Stimulated activated CD8-positive, alpha-beta memory T cell treated with anti-CD3 and anti-CD28 coated beads, Interleukin-7, amount 100 ng/mL, for 1 hour (primary cell): ENCODE measurements at places on chromosomes 7 and 10.

DNA sequence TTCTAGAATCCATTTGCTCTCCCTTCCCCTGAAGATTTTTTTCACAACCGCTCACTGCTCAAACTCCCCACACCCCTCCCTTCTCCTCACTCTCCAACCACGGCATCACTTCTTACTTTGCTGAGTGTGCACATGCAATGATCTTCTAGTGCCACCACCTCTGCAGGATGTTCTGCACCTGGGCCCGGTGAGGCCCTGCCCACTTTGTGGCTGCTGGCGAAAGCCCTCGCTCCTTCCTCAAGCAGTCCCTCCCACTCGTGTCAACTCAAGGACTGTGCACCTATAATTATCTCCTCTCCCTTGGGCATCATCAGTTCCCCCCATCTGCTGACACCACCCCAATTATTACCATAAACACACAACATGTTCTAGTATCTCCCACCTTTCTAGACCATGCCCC lies 91.0 kb upstream of the LANCL2 start:
- no peak for DNase-seq

DNA sequence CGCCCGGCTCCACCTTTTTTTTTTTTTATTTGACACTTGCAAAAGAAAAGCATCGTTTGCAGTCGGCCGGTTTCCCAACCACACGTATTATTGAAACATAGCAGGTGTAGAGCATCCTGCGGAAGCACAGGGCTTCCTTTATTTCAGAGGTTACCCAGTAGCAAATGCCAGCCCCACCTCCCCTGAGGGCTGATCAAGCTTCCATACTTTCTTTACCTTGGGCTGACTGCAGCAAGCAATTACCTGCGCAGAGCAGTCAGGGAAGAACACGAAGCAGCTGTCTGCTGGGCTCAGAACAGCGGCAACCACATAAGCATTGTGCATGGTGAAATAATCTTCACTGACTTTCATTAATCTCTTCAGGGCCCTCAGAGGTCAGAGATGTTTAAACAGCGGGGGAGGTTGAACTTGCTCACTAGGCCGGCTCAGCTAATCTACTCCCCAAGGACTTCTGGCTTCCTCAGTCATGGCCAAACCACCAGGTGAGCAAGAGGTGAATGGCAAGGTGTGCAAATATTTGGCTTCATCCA lies 784.7 kb upstream of the AUTS2 start:
- no peak for DNase-seq

- no peak for DNase-seq
Measured at GRCh38 chr7:106775552-106775936, 89.5 kb upstream of the PIK3CG start.

DNA sequence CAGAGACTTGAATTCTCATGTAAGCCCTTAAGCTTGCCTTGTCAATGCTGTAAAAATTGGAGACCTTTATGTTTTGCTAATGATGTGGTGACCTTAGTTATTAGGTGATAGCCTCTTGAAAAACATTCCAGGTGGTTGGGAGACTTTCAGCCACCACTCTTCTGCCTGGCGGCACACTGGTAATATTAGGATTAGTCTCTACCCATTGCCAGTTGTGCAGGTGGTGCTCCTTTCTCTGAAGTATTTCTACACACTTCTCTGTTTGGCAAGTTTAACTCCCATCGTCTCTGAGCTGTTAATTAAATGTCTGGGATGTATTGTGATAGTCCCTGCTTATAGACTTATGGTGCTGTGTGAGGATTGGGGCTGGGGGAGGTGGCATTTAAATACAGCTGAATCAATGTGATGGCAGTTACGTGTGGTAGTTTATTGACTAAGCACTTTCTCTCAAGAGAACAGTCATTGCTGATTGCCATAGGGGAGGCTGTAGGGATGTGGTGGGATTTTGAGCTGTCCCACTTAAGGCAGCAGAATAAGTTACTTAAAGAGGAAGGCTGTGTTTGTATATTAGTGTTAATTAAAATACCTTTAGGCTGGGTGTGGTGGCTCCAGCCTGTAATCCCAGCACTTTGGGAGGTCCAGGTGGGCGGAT lies 61.7 kb downstream of the DAGLB start:
- DNase-seq, result no peak

DNA sequence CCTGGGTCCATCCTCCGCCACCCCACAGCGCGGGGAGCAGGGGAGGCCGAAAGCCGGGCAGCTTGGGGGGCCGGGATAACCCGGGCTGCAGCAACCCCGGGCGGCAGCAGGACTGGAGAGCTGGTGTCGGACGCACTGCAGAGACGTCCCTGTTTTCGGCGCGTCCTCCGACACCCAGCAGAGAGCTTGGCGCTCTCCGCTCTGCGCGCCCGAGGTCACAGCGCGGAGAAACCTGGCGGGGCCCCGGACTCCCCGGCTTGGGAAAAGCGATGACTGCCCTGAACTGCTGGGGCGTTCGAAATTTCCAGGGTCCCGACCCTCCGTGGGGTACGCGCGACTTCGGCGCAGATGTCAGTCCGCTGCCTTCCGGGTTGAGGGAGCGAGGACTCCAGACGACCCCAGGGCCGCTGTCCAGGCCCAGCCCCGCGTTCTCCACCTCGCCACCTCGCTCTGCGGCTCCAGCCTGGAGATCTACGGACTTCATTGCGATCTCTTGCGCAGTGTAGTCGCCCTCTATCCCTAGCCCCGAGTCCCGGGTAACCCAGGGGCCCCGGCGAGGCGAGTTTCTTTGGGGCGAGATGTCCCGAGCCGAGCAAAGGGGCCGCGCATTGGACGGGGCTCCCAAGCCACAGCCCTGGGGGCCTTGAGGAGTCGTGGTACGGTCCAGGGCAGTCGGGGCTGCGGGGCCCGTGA lies 617 bp upstream of the FOXI2 start:
- DNase-seq, result no peak

DNA sequence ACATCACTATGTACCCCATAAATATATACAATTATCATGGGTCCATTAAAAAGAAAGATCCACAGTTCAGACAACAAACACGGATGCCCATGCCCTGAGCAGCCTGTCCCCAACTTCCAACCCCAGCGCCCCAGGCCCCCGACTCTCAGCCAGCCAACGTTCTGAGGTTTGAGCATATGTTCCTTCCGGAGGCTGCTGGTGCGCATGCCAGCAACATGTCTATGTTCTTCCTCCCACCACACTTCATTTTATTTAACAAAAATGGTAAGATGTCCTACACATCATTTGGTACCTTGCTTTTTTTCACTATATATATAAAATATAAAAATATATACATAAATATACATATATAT lies 250.9 kb downstream of the MAD1L1 start:
- DNase-seq, result no peak

- no peak for DNase-seq
Measured at GRCh38 chr7:90689260-90689659, 93.1 kb downstream of the CDK14 start.

DNA sequence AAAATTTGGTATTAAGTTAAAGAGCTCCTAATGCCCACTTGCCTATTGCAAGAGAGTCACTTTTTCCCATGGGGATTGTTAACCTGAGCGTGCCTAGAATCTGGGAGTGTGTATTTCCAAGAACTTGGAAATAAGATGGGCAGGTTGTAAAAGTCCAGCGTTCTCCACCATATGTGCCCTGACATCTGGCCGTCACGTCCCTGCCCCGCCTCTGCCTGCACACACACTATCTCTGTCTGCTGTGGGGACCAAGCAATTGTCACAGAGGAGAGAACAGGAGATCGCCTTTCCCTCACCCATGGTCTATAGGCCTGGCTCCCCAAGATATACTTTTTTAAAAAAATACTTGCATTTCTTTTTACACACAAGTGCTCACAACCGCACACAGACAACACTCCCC lies 396.5 kb upstream of the PFKP start:
- DNase-seq, result no peak

DNA sequence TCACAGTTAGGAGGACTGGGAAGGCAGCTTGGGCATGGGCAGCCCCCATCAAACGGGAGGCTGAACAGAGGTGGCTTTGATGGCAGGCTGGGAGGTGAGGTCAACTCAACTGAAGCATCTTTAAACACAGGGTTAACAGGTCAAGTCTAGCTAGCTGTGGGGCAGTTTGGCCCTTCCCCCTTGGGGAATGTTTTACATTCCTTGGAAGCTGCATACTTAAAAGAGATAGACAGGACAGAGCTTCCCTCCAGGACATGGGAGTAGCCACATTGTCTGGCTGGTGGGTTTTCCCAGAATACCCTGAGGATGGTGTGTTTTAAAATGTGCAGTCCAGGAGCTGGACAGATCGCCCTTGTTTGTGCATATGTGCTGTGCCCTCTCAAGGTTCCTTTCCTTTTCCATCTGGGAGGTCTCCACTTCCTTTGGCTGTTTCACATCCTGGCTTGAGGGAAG lies 6.8 kb upstream of the RASSF4 start:
- DNase-seq, result no peak

GRCh38 chr7:131459256-131459655 lies 97.2 kb downstream of the PODXL start:
- DNase-seq, result no peak

DNA sequence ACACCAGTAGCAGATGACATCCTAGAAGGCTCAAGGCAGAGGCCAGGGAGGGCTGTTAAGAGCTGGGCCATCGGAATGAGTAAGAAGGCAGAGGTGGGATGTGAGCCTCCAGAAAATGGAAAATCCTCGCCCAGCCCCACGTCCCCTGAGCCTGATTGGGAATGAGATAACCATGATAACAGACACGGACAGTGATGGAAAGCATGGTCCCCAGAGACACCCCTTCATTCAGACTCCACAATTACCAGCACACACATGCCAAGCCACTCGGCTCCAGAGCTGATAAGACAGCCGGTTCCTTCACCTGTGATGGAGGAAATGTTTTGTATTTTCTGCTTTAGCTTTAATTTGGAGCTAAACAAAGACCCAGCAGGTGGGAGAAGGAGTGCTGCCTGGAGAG lies 106.0 kb downstream of the GRID1 start:
- DNase-seq, result no peak

DNA sequence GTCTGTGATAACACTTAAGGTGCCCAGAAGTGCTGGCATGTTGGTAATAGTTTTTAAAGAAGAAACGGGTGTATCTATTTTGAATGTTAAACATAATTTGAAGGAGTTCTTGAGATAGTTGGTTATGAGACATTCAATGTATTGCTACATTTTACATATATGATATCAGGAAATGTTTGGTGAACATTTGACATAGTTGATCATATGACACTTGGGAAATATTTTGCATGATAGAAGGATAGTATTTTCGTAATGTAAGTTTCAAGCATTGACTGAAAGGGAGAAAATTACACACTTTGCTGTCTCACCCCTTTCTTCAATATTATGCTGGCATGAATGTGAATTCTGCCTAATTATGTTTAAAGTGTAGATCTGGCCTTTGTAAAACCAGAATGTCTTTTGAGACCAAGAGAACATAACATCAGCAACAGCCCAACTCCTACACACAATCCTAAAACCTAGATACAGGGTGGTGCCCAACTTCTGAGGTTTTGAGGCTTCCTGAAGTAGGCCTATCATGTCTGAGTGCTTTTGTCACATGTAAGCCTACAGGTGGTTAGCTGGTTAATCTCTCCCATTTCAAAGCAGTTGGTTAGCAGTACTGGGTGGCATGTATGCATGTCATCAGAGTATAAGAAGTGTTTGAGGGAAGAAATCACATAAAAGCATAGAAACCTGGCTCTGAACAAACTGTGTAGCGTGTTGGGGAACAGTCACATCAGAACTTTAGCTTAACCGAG lies 2.1 kb downstream of the ADD3 start:
- no peak for DNase-seq

- no peak for DNase-seq
Measured at GRCh38 chr7:38123494-38123893, 54.6 kb upstream of the STARD3NL start.

GRCh38 chr10:88336334-88336733 lies 246.8 kb downstream of the RNLS start:
- DNase-seq, result no peak

DNA sequence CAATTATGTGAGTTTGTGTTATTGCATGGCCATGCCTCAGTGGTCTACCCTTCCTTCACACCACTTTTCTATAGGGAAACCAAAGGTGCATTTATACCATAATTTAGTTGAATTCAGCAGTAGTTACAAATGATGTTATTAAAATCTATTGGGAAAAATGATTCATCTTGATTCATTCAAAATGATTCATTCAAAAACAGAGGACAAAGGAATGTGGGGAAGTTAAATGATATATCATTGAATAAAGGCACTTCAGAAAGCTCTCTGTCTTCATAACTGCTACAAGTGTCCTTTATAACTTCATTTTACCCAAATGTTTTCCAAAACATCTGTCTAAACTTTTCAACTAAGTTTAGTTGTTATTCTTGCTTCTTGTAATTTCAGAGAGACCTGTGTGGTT lies 722.9 kb downstream of the GRM8 start:
- DNase-seq, result no peak

DNA sequence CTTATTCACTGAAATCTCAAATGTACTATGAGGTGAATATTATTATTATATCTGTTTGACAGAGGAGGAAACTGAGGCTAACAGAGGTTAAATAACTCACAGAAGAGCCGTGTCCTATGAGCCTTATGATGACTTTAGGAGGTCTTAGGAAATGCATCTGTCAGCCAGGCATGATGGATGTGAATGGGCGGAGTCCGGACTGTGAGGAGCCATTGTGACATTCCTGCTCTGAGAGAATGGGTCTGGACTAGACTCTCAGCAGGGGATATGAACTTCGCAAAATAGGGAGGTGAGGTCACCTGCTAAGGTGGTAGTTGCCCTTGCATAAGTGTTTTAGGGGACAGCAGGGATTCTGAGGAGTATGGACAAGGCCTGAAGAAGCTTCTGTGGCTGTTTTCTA lies 153.6 kb downstream of the TMEM178B start:
- no peak for DNase-seq

DNA sequence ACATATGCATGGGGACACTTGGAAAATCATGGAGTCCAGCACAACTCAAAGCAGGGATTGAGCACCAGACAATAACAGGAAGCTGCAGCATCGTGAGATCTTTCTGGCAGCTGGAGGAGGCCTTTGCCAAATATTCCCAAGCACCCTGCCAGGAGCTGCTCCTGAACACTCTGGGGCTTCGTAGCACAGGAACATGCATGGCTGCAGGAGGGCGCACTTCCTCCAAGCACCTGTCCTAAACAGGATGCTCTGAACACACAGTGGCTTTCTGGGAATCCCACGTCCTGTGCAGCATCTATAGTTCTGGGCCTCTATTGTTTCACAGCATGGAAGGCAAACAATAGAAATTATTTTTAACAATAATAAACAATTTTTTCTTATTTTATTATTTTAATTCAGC lies 4.1 kb downstream of the ABLIM1 start:
- DNase-seq, result no peak

- no peak for DNase-seq
Measured at GRCh38 chr10:120508393-120508792, 51.4 kb downstream of the PLPP4 start.

GRCh38 chr10:3714531-3714930 lies 70.5 kb downstream of the KLF6 start:
- no peak for DNase-seq
